ENCODE measurements at places on chromosomes 13 and 19.
A peak's percentile ranks its signal among the peaks of the same experiment; 100 is the strongest.

- no peak for DNase-seq
Measured at GRCh38 chr13:45696610-45697226, 5.4 kb upstream of the CBY2 start.

DNA sequence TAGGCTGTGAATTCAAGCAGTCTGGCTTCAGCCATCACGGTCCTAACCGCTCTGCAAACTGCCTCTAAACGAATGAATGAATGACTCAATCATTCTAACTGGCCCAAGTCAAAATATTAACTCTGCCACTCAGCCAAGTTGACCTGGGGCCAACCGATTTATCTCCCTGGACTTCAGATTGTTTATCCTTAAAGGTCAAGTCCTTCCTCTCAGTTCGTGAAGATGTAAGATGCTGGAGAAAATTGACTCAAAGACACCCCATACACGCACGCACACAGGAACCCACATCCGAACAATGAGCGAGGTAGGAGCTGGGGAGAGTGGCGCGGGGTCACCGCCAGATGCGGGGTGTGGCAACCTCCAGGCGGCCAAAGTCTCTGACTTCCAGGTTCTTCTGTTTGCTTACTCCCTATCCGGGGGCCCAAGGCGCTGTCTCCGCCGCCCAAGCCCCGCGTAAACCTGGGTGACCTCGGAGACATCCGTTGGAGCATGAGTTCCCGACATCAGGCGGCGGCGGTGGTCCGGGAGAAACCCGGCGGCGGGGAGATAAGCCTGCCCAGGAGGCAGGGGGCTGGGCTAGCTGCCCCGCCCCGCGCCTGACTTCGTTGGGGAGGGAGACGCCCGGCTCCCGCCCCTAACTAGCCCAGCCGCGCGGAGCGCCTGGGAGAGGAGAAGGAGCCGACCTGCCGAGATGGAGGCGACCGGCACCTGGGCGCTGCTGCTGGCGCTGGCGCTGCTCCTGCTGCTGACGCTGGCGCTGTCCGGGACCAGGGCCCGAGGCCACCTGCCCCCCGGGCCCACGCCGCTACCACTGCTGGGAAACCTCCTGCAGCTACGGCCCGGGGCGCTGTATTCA is at the start of gene CYP2S1:
TSS of gene CYP2S1 (plus strand) at position 646 of the 856 bp plus-strand sequence. CDS start at position 692, 46 bp downstream.
- DNase-seq, result no peak

GRCh38 chr13:42350141-42350540 is 78.2 kb downstream of the AKAP11 start:
- no peak for DNase-seq

DNA sequence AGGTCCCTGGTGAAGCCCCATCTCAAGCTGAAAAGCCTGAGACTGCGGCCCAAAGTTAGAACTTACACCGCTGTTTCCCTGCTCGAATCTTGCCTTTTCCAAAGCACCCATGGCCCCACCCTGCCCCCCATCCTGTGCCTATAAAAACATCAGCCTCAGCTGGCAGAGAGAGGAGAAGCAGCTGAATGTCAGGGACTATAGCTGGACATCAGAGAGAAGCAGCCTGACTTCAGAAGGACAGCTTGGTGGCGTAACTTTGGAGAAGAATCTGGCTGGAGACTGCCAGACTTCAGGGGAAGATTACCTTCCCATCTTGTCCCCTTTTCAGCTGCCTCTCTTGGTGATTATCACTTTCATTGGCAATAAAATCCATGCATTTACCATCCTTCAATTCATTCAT is 9.3 kb upstream of the RCBTB2 start:
- no peak for DNase-seq

GRCh38 chr13:112771877-112772538 is 82.2 kb downstream of the ATP11A start:
- DNase-seq, result no peak

- peak; percentile 43 for DNase-seq
Measured at GRCh38 chr13:95535243-95535642, 17.3 kb upstream of the CLDN10 start.

- DNase-seq, result no peak
Measured at GRCh38 chr13:102020611-102021216, 381.1 kb downstream of the FGF14 start.

Measured in HFFc6 (cell line).